NCI-H2171 (cell line): ENCODE measurements at places on chromosomes 2 and 18.

GRCh38 chr2:145815933-145816332 is 1296.0 kb upstream of the ZEB2 start:
- no peak for DNase-seq

- no peak for DNase-seq
These were observed 136.0 kb upstream of the SPOPL start for GRCh38 chr2:138365581-138365980.

DNA sequence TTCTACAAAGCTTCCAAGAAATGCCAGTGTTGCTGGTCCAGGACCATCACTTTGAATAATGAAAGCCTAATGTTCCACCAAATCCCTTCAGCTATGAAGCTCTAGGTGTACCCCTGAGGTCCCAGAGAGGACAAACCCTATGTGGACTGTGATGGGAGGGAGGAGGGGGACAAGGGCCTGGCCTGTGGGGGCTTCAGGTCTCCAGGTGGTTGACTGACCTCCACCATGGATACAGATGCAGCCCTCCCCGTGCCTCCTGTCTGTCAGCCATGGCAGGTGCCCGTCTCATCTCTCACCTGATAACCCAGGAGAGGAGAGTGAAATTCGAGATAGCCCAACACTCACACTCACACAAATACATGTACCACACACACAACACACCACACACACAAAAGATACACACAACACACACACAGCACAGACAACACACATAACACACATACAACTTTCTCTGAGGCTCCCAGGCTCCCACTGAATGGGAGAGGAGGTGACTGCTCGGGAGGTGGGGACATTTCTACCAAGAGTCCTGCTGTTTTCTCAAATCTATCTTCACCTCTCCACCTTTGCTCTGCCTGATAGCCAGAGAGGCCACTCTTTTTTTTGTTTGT is 12.8 kb upstream of the RHOB start:
- DNase-seq = no peak

DNA sequence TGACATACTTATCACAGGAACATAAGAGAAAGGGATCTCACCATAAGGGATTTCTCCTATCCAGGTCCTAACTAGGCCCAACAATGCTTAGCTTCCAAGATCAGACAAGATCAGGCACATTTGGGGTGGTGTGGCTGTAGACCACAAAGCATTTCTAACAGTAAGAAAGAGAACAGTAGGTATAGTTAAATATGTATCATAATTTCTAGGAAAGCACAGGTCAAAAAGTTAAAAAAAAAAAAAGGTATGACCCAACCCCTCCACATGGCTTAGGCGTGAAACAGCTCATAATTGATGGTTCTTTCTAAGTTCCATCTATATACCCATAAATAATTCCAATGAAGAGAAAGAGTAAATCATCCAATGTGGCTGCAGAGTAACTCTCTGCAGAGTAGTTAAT is 6.9 kb downstream of the PRKD3 start:
- DNase-seq = no peak

- no peak for DNase-seq
These were observed 54.0 kb upstream of the RIOK3 start for GRCh38 chr18:23399067-23399466.

GRCh38 chr2:24638568-24638967 is 147.5 kb downstream of the NCOA1 start:
- no peak for DNase-seq

DNA sequence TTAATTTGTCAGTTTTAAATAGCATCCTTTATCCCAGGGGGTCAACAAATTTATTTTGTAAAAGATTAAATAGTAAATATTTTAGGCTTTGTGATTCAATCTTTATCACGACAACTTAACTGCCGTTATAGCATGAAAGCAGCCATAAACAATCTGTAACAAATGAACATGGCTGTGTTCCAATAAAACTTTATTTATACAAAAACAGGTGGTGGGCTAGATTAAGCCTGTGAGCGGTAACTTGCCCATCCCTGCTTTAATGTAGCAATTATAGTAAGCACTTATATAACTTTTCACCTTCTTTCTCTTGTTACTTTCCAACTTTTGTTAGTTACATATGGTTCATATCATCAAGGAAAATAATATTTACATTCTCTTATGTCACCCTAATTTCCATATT is 121.9 kb downstream of the ATL2 start:
- no peak for DNase-seq

DNA sequence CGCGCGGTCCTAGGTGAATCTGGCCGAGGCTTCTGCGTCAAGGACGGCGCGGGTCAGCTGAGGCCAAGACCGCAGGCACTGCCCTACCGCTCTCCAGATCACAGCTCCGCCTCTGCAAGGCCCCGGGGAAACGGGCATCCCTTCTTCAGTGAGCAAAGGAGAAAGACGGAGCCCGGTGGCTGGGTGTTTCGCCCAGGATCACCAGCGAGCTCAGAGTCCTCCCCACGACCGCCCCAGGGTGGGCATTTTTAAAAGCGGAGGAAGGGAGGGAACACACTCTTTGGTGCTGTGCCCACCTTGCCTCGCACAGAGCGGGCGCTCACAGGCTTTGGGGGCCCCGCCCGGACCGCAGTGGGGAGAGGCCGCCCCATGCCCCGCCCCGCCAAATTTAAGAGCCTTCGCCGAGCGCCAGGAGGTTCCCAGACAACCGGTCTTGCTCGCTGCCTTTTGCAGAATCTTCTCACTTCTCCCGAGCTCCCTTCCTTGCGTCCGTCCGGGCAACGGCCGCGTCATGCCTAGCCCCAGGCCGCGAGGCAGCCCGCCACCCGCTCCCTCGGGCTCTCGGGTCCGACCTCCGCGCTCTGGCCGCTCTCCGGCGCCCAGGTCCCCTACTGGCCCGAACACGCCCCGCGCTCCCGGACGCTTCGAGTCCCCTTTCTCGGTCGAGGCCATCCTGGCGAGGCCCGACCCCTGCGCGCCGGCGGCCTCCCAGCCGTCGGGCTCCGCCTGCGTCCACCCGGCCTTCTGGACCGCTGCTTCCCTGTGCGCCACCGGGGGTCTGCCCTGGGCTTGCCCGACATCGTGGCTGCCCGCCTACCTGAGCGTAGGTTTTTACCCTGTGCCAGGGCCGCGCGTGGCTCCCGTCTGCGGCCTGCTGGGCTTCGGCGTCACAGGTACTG is at the start of gene NOTO:
TSS of gene NOTO (plus strand) at position 419 of the 899 bp plus-strand sequence. CDS start at position 512, 93 bp downstream.
- DNase-seq = no peak

DNA sequence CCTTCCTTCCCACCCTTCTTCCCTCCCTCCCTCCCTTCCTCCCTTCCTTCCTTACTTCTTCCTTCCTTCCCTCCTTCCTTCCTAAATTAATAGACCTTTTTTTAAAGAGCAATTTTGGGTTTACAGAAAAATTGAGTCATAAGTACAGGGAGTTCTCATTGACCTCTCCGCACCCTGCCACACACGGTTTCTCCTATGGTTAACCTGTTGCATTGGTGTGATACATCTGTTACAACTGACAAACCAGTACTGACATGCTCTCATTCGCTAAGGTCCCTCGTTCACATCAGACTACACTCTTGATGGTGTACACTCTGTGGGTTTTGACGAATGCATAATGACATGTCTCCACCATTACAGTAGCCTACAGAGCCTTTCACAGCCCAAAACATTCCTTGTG is 11.6 kb upstream of the SDC1 start:
- no peak for DNase-seq

DNA sequence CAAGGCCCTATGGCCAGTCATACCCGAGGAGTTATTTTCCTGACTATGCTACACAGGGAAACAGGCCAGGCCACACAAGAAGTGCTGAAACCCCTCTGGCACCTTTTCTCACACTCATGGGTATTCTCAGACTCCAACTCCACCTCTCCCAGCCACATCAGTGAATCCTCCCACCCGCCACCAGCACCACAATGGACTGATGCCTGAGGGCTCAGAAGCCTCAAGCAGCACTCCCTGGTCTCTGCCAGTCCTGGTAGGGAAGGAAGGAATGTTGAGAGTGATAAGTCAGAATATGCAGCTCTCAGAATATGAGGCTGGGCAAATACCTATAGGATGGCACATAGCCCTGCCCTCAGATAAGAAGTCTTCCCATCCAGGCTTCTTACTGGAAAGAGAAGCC is 391.1 kb downstream of the ALK start:
- no peak for DNase-seq

DNA sequence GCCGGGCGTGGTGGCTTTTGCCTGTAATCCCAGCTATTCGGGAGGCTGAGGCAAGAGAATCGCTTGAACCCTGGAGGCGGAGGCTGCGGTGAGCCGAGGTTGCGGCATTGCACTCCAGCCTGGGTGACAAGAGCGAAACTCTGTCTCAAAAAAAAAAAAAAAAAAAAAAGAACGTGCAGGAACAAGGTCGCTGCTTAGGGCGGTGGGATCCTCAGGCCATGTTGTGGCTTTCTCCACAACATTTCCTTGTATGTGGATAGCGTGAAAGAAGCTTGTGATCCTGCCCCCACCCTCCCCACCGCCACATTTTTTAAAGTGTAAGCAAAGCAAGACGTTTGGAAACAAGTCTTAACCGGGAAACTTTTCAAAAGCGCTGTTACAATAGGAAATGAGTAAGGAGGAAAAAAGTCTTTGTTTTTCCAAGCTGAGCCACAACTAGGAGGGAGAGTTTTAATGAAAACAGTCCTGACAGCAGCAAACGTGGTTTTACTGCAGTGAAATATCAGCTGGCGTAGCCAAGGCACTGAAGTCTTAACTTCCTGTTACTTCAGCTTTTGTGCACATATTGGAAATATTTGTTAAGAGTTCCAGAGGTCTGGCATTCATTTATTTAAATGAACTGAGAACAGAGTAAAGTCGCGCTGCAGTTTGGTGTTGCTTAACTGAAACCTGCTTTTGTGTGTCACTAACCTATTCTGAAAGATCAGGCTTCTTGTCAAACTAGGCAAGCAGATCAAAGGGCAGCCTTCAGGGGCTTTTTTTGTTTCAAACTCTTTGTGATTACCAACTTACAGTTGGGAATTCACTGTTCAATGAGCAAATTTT is 3.8 kb downstream of the TGIF1 start:
- no peak for DNase-seq

DNA sequence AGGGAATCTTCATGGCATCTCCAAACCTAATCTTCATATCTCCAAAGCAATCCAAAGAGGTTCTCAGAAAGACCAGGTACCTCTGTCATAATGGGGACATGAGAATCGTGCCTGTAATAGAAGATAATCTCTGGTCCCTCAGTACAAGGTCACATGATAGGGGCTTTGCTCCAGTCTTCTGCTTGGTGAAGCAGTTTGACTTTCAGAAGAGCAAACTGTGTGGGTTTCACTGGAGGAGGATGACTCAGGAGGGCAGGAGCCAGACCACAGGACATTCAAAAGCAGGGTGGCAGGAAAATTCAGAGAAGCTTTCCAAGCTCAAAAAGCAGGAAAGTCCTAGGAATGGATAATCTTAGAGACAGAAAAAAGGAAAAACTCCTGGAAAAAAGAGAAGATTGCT is 10.6 kb upstream of the PAX3 start:
- DNase-seq = no peak

DNA sequence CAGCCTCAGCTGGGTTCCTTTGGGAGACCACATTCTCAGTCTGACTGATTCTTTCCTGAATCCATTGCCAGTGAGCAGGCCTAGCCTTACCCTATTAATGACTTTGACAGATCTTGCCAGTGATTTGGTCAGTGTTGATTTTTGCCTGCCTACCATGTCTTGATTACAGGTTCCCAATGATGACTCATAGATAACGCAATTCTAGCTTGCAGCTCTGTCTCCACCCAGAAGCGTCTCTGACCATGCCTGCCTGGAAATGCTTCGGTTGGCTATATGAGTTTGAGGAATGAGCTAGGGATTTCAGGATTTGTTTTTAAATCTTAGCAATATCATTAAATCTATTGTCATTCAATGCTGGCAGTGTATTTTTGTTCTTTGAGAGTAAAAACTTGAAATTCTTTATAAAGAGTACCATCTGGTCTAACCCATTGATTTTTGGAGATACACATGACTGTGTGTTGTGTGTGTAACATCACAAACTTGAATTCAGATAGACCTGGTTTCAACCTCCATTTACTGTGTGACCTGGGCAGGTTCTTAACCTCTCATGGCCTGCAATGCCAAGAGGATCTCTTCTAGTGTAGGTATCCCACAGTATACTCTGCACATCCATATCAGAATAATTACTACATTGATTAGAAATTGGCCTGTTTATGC is 57.0 kb downstream of the CCDC150 start:
- DNase-seq = no peak

DNA sequence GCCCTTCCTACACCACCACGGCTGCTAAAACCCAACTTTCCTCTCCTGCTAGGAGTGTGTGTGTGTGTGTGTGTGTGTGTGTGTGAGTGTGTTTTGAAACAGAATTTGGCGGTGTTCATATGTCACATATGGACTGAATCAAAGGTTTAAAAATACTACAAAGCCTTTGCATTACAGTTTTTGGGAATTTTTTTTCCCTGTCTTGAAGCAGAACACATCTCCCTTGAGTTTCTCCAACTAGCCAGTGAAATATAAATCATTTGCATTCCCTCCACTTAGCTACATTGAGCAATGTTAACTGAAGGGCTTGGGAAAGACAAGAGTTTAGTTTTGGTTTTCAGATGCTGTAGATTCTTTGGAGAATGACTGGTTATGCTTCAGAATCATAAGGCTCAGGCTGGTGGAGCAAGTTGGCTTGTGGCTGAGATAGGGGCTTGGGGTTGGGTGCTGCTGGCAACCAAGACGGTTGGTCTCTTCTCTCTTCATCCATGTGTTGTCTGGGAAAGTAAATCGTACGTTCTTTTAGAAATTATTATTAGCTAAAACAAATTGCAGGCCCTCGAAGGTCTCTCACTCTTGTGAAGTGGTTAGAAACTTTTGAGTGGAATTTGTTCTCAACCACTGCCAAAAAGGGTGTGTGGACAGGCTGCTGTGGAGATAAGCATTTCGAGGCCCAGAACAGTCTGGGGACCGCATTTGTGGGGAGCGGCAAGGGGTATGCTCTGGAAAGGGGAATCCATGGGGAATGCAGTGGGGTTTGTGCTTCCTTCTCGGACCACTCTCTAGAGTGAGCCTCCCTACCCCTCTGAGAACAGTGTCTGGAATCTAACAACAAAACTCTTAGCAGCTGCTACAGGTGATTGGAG is 1.4 kb downstream of the NRP2 start:
- DNase-seq = no peak

- DNase-seq = no peak
These were observed 1.7 kb upstream of the SMARCAL1 start for GRCh38 chr2:216410550-216410949.
